IMR-90 (cell line): ENCODE measurements at places on chromosomes 5 and 9. TPM values are rescaled to one million over a fixed set of nuclear protein-coding genes. Genes with fewer than 3 reads are reported as not detected.

ACTBL2 gene
- 1.6 and 1.7 TPM in 2 replicates for total RNA-seq

MLANA gene
- not detected in 2 replicates for total RNA-seq

DNA sequence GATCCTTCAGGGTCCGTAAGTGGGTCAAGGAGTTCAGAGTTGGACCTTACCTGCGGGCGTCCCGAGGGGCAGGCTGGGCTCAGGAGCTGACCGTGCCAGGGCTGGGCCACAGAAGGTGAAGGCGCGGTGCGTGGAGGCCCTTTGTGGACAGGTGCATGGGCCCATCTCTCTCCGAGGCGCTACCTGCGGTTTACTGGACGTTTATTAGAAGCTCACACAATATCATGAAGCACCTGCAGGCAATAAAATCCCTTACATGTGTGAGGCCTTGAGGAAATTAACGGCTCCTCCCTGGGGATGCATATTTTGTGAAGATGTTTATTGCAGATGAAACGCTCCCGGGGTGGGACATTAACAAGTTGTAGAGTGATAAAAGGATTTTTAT is 79.8 kb upstream of the LMX1B start:
- DNase-seq: no peak

SLC36A2 gene
- not detected in 2 replicates for total RNA-seq

LCP2 gene
- not detected in 2 replicates for total RNA-seq

AJM1 gene
- 0.18 and 0.28 TPM in 2 replicates for total RNA-seq

TICAM2 gene
- total RNA-seq: 4.3 and 6.9 TPM in 2 replicates

SPATA31E1 gene
- total RNA-seq: not detected in 2 replicates

RUFY1 gene
- 19.5 and 27.8 TPM in 2 replicates for total RNA-seq

DNA sequence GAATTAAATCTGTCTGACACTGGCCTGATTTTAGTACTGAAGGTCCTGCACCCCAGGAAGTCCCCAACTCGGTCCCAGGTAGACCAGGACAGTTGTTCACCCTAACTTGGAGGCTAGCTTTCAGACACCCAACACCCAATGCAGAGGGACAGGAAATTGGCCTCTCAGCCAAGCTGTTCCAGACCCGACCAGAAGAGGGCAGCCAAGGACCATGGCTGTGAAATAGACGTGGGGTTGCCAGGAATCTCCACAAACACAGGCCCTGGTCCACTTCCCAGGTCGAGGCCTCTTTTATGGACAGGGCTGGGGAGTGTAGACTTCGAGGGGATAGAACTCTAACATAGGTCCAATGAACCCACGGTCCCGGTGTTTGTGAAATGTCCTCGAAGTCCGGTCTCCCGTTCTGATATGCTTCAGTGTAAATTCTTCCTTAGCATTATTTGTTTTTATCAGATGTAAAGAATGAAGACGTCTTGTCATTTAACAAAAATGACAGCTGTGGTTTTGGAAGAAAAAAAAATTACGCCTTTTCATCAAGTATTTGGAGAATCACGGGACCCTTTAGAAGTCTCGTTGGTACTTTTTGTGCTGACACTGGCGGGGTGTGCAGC is 260.3 kb upstream of the ADAMTS16 start:
- DNase-seq: peak; percentile 47

CTXN3 gene
- total RNA-seq: not detected in 2 replicates

PCDHB5 gene
- 0.18 and 0.28 TPM in 2 replicates for total RNA-seq

BRD8 gene
- 35.8 and 36.9 TPM in 2 replicates for total RNA-seq

DNA sequence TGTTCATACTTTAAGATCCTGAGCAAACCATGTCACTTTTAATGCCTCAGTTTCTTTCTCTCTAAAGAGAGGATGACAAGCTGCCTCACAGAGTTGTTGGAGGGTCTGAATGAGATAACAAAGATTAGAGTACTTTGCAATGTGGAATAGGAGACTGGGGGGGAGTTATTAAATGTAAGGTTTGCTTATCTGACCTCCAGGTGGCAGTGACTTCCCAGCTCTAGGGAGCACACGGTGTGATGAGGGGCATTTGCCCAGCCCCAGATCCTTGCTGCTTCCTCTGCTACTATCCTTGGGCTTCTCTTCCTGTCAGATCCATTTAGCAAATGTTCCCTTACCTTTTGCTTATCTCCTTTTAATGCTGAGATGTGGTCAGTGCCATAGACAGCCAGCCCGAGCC is 30.7 kb downstream of the ENHO start:
- no peak for DNase-seq

TMEM232 gene
- total RNA-seq: 0.36 and 0.56 TPM in 2 replicates

- DNase-seq: peak; percentile 60
Observed at GRCh38 chr9:99075246-99075912, 29.5 kb upstream of the TGFBR1 start.

- no peak for DNase-seq
Observed at GRCh38 chr9:115989831-115990230, 163.8 kb upstream of the PAPPA start.
